ENCODE measurements at places on chromosomes 11 and 22. TPM values are rescaled to one million over a fixed set of nuclear protein-coding genes. Genes with fewer than 3 reads are reported as not detected.

PDGFB gene
- total RNA-seq: 1.1 TPM

- no peak for DNase-seq
Measured at GRCh38 chr11:2088746-2089535, 50.2 kb downstream of the IGF2 start.

DNA sequence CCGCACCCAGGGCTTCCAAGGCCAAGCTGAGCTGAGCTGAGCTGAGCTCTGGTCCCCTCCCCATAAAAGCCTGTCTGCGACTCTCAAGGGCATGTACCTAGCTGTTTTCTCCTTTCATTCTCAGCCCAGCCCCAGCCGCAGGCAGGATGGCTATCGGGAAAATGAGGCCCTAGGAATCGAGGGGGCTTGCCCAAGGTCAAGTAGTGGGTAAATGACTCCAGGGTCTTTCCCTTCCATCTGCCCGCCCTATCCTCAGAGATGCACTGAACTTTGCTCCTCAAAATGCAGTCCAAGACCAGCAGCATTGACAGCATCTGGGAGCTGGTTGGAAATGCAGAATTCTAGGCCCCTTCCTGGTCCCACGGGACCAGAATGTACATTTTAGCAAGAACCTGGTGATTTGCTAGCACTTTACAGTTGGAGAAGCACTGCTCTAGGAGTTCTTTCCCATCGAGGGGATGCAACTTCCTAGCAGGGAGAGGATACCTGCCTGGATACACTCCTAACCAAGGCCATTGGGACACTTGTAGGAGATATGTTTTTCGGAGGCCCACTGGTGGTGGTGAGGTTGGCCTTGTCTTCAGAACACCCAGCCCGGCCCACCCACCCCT, 43.2 kb upstream of the ACCSL start:
- no peak for DNase-seq

DNA sequence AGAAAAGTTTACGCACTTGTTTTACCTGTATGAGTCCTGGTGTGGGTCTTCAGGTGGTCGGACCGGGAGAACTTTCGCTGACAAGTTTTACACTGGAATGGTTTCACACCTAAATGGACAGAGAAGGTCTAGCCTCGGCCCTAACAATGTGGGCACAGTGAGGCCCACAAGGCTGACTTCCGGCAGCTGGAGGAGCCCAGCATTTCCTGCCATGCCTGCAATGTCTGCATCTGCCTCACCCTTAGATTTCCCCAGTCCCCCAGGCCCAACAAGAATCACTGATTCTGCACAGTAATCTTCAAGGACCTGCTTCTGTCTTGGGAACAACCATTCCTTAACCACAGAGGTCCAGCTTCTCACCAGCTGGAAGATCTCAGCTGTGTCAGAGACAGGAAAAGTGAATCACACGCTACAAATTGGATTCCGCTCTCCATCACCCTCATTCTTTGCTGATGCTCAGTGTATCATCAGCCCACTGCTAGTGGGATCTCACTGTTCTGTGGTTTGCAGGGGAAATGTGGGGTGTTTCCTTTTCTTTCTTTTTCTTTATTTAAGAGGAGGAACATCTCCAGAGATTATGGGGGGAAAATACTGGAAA, 43.3 kb downstream of the WT1 start:
- DNase-seq: no peak

CASP1 gene
- total RNA-seq: 12.9 TPM

DNA sequence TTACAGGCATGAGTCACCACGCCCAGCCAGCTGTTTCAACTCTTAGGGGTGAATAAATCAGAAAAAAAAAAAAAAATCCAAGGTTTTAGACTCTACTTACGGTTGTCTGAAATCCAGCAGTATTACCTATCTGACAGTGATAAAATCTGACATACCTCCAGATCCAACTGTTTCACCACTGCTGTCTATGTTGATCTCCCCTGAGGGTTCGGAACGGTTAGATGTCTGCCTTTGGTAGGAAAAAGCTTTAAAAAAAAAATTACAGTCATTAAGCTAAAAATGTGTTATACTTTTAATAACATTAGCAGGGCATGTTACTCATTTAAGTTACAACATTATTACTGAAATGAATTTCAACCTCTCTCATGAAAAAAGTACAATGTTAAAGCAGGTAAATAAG, 21.1 kb downstream of the NCAPD3 start:
- DNase-seq: no peak

GRCh38 chr11:125005491-125005890, 51.5 kb downstream of the CCDC15 start:
- no peak for DNase-seq

DNA sequence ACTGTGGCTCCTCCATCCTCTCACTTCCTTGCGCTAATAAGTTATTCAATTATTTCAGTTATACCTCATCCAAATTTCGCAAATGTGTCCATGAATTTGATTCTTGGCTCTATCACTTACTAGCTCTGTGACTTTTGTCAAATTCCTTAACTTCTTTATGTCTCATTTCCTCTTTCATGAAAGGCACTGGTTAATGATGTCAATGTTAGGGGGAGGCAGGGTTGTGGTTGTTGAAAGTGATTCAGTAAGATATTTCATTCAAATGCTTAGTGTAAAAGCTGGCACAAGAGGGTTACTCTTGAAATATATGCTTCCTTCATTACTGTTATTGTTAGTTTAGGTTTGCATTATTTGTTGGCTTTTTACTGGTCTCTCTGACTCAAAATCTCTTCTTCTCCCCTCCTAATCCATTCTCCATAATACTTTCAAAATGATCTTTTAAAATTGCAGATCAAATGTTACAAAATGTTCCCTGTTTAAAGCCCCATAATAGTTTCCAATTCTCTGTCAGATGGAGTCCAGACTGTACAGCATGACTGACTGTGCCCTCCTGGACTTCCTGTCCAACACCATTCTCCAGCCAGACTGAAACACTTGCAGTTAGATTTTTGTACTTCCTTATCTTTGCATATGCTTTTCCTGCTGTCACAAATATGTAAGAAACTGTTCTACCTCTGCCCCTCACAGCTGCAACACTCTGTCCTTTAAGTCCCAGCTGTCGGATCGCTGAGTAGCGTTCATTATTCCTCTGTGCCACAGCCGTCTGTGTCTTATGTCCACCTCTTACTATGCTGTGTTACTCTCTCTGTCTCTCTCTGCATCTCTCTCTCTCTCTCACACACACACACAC, 510.6 kb upstream of the RAG2 start:
- no peak for DNase-seq

GRCh38 chr11:65180877-65181568, 705 bp upstream of the CAPN1 start:
- peak; percentile 19 for DNase-seq

- no peak for DNase-seq
Measured at GRCh38 chr11:117770061-117770460, 27.0 kb downstream of the DSCAML1 start.

DNA sequence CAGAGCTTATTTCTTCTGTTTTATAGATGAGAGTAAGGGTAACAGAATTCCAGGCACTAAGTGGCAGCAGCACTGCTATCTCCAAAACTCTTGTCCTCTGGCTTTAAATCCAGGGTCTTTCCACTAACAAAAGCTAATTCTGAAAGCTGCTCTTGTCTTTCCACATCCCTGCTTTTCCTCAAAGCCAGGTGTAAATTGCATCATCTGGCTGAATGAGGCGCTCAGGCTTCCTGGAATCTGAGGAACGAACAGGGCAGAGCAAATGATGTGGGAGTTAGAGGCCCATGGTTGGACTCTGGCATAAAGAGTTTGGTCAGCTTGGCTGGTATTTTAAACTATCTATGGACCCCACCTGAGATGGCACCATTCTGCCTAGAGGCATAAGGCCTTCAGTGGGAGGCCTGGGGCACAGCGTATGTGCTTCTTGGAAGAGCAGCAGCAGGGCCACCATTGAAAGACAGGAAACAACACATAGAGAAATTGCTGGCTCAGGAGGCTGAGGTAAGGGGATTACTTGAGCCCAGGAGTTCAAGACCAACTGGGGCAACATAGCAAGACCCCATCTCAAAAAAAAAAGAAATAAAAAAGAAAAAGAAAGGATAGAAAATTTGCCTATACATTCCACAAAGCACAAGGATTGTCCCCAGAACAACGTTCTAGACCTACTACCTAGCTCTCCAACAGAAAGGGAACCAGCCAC, 1.9 kb downstream of the KCNJ5 start:
- DNase-seq: no peak

VPREB1 gene
- not detected for total RNA-seq

SPON1 gene
- 0.19 TPM for total RNA-seq

GRCh38 chr11:115623021-115623451, 118.8 kb upstream of the CADM1 start:
- DNase-seq: no peak

GRCh38 chr11:64152841-64153691, 12.8 kb downstream of the MACROD1 start:
- DNase-seq: no peak

DEUP1 gene
- total RNA-seq: not detected

DNA sequence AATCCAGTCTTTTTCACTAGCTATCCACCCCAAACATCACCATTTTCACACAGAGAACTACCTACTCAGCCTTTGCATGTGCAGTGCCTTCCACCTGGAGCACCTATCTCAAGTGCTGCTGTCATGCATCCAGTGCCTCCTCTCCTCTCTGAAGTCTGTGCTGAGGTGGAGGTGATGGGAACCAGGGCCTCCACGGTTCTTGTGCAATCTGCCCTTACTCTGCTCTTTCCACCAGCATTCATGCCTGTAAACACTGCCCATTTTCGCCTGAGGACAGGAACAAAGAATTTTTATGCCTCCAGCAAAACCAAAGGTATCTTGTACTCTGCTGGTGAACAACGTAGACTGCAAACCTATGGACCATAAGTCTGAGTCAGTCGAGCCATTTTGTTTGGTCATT, 27.0 kb downstream of the PITPNB start:
- no peak for DNase-seq

SCN2B gene
- not detected for total RNA-seq

DNA sequence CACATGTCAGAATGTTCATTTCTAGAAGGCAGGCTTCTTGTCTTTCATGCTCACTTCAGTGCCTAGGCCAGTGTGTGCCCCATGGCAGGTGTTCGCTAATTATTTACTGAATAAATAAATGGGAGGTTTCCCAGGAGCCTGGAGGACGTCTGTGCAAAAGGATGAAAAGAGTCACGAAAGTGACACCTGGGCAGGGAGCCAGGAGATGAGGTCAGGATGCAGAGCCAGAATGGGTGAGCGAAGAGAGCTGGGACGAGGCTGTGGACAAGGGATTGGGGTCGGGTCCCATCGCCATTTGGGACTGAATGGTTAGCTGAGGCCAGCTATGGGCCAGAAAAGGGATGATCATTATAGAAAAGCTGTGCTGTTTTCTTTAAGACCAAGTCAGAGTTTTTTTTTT, 560.4 kb downstream of the TBC1D22A start:
- DNase-seq: no peak

VWA5A gene
- total RNA-seq: 0.77 TPM

Measured in GM12878 (cell line).